ENCODE measurements at places on chromosomes 16 and 17.

- H3K27ac ChIP-seq, result no peak overlapping the region
- H3K4me1 ChIP-seq, result no peaks in the 10 kb centered on the region
- H3K27me3 ChIP-seq, result no peaks in the 10 kb centered on the region
- peaks cover 12% of the 10 kb centered on the region for H3K36me3 ChIP-seq
- no peak for DNase-seq
- H3K4me3 ChIP-seq, result no peak overlapping the region
These were observed 23.5 kb downstream of the MYO19 start for GRCh38 chr17:36511216-36511615.

DNA sequence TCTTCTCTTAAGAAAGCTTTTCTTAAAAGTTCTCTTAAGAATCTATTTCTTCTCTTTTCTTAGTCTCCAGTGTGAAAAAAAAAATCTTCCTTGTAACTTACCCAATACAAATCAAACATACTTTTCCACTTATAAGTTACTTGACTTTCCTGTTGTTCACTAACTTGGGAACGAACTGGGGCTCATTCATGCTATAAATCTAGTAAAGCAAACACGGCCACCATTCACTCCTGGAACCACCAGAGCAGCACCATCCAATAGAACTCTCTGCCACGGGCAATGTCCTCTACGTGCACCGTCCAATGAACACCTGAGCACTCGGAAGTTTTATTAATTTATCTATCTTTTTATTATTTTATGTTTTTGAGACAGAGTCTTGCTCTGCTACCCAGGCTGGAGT, 20.8 kb downstream of the SRP68 start:
- no peak for DNase-seq
- H3K27me3 ChIP-seq, result no peaks in the 10 kb centered on the region
- no peak overlapping the region for H3K27ac ChIP-seq
- peaks cover 52% of the 10 kb centered on the region for H3K36me3 ChIP-seq
- H3K4me3 ChIP-seq, result no peak overlapping the region

GRCh38 chr16:59971264-59971663, 1237.1 kb upstream of the GOT2 start:
- H3K4me3 ChIP-seq, result no peak overlapping the region
- no peak overlapping the region for H3K27ac ChIP-seq
- DNase-seq, result no peak
- H3K27me3 ChIP-seq, result no peaks in the 10 kb centered on the region

GRCh38 chr16:62965831-62966230, 929.6 kb upstream of the CDH8 start:
- DNase-seq, result no peak
- no peaks in the 10 kb centered on the region for H3K4me1 ChIP-seq
- H3K27me3 ChIP-seq, result no peaks in the 10 kb centered on the region
- no peak overlapping the region for H3K4me3 ChIP-seq
- H3K36me3 ChIP-seq, result no peaks in the 10 kb centered on the region
- H3K27ac ChIP-seq, result no peak overlapping the region

GRCh38 chr17:9968008-9968407, 62.9 kb upstream of the RCVRN start:
- DNase-seq, result no peak
- no peaks in the 10 kb centered on the region for H3K36me3 ChIP-seq
- no peak overlapping the region for H3K27ac ChIP-seq
- H3K4me3 ChIP-seq, result no peak overlapping the region

DNA sequence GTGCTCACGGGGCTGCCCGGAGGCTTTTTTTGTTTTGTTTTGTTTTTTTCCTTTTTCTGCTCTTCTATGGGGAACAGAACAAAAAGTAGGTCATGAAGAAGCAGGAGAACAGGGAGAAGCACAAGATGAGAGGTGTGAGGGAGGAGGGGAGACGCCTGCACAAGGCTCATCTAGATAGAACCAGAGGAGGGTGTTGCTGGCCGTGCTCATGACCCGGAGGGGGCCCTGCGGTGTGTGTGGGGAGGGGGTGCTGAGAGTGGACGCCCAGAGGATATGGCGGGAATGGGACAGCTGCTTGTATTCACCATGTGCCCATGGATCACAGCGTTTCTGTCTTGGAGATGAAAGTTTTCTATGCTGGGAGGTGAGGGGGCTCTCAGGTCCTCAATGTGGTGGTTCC, 183.7 kb downstream of the FOXL1 start:
- no peaks in the 10 kb centered on the region for H3K36me3 ChIP-seq
- H3K4me3 ChIP-seq, result no peak overlapping the region
- no peak for DNase-seq
- no peaks in the 10 kb centered on the region for H3K4me1 ChIP-seq

- H3K4me1 ChIP-seq, result peaks cover 11% of the 10 kb centered on the region
- no peaks in the 10 kb centered on the region for H3K36me3 ChIP-seq
- H3K27me3 ChIP-seq, result peaks cover 68% of the 10 kb centered on the region
- DNase-seq, result peak; percentile 81
- H3K4me3 ChIP-seq, result no peak overlapping the region
- no peak overlapping the region for H3K27ac ChIP-seq
These were observed 10.5 kb upstream of the ITGAD start for GRCh38 chr16:31382485-31383161.

GRCh38 chr17:73350864-73351263, 39.1 kb upstream of the CDC42EP4 start:
- DNase-seq, result no peak
- H3K4me3 ChIP-seq, result no peak overlapping the region
- H3K27ac ChIP-seq, result no peak overlapping the region
- H3K36me3 ChIP-seq, result no peaks in the 10 kb centered on the region
- no peaks in the 10 kb centered on the region for H3K4me1 ChIP-seq

DNA sequence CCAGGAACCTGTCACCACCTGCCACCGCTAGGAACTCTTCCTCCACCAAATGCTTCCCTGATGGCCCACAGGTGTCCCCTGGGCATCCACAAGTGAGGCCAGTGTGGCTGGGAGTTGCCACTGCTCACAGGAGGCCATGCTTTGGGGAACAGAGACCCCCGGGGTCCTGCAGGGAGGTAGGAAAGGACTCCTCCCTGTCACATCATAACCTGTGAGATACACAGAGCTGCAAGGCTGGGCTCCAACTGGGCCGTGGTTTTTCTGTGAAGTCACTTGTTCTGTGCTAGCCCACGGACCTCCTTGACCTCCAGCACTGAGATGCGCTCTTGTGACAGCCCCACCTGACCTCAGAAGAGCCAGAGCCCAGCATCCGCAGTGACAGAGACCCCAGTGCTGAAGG, 311.2 kb downstream of the C16orf95 start:
- no peaks in the 10 kb centered on the region for H3K36me3 ChIP-seq
- no peak overlapping the region for H3K27ac ChIP-seq
- no peak overlapping the region for H3K4me3 ChIP-seq
- no peak for DNase-seq
- H3K27me3 ChIP-seq, result peaks cover 10% of the 10 kb centered on the region

GRCh38 chr16:57475711-57476339, 10.5 kb downstream of the DOK4 start:
- DNase-seq, result peak; percentile 90
- no peak overlapping the region for H3K4me3 ChIP-seq
- peaks cover 8% of the 10 kb centered on the region for H3K36me3 ChIP-seq
- H3K4me1 ChIP-seq, result peaks cover 25% of the 10 kb centered on the region
- peaks cover 8% of the 10 kb centered on the region for H3K27me3 ChIP-seq

GRCh38 chr17:77606865-77607210, 351.7 kb upstream of the TNRC6C start:
- DNase-seq, result no peak
- no peak overlapping the region for H3K4me3 ChIP-seq
- no peaks in the 10 kb centered on the region for H3K36me3 ChIP-seq
- no peak overlapping the region for H3K27ac ChIP-seq
- H3K4me1 ChIP-seq, result peaks cover 28% of the 10 kb centered on the region

DNA sequence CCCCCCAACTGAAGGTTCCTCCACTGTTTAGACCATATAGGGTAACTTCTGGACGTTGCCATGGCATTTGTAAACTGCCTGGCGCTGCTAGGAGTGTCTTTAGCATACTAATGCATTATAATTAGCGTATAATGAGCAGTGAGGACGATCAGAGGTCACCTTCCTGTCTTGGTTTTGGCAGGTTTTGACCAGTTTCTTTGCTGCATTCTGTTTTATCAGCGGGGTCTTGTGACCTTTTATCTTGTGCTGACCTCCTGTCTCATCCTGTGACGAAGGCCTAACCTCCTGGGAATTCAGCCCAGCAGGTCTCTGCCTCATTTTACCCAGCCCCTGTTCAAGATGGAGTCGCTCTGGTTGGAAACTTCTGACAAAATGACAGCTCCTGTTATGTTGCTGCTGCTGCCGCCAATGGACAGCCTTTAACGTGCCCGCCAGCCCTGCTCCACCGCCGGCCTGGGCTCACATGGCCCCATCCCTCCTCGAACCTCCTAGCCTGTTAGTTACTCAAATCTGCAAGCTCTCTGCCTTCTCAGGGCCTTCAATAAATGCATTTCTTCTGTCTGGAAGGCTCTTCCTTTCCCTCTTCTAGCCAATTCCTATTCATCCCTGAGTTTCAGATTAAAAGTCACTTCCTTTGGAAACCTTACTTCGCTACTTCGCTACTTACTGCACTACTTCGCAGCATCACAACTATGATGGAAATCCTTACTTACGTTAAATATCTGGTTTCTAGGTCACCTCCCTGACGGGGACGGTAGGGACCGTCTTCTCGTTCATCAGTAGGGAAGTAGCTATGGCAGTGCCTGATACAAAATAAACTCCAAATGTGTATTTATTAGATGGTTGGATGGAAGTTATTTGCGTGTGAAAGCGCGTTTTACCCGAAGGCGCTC, 640 bp upstream of the NAGLU start:
- H3K4me3 ChIP-seq, result peak overlapping the region; percentile 75
- peak overlapping the region; percentile 84 for H3K27ac ChIP-seq
- H3K36me3 ChIP-seq, result peaks cover 8% of the 10 kb centered on the region
- peaks cover 57% of the 10 kb centered on the region for H3K4me1 ChIP-seq
- peaks cover 29% of the 10 kb centered on the region for H3K27me3 ChIP-seq

DNA sequence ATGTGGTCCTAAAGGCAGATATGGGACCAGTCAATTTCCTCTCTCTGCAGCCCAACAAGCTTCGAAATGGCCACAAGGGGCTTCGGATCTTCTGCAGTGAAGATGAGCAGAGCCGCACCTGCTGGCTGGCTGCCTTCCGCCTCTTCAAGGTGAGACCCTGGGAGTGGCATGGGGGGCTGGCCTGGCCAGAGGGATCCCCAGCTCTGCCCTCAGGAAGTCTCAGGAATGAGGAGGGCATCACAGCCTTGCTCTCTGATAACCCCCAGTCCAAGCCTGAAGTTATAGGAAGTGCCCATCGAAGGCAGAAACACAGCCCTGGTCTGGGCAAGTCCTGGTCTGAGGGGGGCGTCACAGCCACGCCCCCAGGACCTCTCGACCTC, 7.1 kb downstream of the GRB7 start:
- H3K4me1 ChIP-seq, result peaks cover 15% of the 10 kb centered on the region
- peaks cover 72% of the 10 kb centered on the region for H3K27me3 ChIP-seq
- no peak overlapping the region for H3K27ac ChIP-seq
- no peaks in the 10 kb centered on the region for H3K36me3 ChIP-seq
- no peak for DNase-seq

GRCh38 chr17:44083250-44083849, 12.8 kb downstream of the G6PC3 start:
- H3K4me1 ChIP-seq, result peaks cover 8% of the 10 kb centered on the region
- no peak for DNase-seq
- no peak overlapping the region for H3K4me3 ChIP-seq
- H3K27ac ChIP-seq, result no peak overlapping the region

GRCh38 chr17:21201298-21201595, 12.7 kb downstream of the TMEM11 start:
- H3K27me3 ChIP-seq, result no peaks in the 10 kb centered on the region
- peaks cover 20% of the 10 kb centered on the region for H3K36me3 ChIP-seq
- H3K4me1 ChIP-seq, result no peaks in the 10 kb centered on the region

DNA sequence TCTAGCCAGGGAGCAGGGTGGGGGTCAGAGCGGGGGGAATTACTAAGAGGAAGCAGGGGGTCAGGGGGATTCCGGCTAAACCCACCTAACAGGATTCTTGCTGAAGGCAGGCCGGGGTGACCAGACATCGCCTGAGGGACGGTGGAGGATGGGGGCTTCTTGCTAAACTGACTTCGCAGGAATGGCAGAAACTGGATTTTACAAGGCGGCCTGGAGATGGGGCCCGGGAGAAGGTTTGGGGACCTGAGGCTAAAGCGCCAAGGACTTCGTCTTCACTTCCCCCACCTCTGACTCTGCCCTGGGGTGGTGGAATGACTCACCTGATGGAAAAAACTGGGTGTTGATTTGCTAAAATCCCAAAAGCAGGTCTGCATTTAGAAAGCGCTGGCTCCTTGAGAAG, 23.5 kb downstream of the LGALS3BP start:
- H3K4me3 ChIP-seq, result no peak overlapping the region
- no peak overlapping the region for H3K27ac ChIP-seq
- peaks cover 16% of the 10 kb centered on the region for H3K27me3 ChIP-seq

DNA sequence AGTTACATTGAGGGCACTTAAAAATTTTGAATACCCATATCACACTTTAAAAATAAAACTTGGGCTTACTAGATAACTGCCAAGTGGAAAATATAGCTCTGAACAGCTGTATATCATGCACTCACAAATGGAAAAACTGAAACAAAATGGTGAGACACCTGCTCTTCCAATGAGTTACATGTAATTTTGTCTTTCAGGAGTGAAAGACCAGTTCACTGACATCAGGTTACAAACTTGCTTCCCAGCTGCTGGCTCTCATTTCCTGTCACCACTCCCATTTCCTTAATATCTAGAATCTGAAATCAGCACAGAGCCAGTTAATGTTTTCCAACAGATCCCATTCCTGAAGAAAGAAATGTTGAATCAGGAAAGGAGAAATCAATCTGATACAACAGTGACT, 10.8 kb downstream of the CSNK2A2 start:
- H3K27ac ChIP-seq, result no peak overlapping the region
- H3K36me3 ChIP-seq, result peaks cover 62% of the 10 kb centered on the region
- H3K4me1 ChIP-seq, result peaks cover 21% of the 10 kb centered on the region
- H3K27me3 ChIP-seq, result no peaks in the 10 kb centered on the region

DNA sequence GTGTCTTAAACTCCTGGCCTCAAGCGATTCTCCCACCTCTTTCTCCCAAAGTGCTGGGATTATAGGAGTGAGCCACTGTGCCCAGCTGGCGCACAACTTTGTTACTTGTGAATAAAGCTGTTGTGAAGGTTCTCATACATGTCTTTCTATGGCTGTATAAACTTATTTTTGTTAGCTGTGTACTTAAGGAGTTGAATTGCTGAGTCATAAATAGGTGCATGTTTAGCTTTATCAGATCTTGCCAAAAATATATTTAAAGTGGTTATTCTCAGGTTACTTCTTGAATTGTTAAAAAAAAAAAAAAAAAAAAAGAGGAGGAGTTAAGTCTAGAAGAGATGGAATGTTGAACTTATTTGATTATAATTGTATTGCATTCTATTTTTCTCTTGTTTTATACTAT, 47.6 kb upstream of the IRX3 start:
- no peak for DNase-seq
- H3K4me3 ChIP-seq, result no peak overlapping the region
- H3K4me1 ChIP-seq, result no peaks in the 10 kb centered on the region
- H3K27me3 ChIP-seq, result peaks cover 14% of the 10 kb centered on the region
- H3K36me3 ChIP-seq, result no peaks in the 10 kb centered on the region

GRCh38 chr17:79866791-79867518, 27.7 kb upstream of the CBX4 start:
- no peak for DNase-seq
- peaks cover 12% of the 10 kb centered on the region for H3K4me1 ChIP-seq
- H3K4me3 ChIP-seq, result no peak overlapping the region

- H3K4me1 ChIP-seq, result peaks cover 3% of the 10 kb centered on the region
- peaks cover 3% of the 10 kb centered on the region for H3K36me3 ChIP-seq
- no peak for DNase-seq
- H3K27me3 ChIP-seq, result no peaks in the 10 kb centered on the region
- H3K4me3 ChIP-seq, result no peak overlapping the region
- H3K27ac ChIP-seq, result no peak overlapping the region
These were observed 298.5 kb upstream of the FOXF1 start for GRCh38 chr16:86211800-86212199.

Data from activated naive CD4-positive, alpha-beta T cell treated with anti-CD3 and anti-CD28 coated beads, Interleukin-2, amount 10 ng/mL, durations not matched to agents 7 days and 5 days (primary cell).